GM19239 (cell line): ENCODE measurements at places on chromosomes 5 and 9.
A peak's percentile ranks its signal among the peaks of the same experiment; 100 is the strongest.

GRCh38 chr9:1721196-1721595 is 294.0 kb upstream of the SMARCA2 start:
- no peak for DNase-seq

DNA sequence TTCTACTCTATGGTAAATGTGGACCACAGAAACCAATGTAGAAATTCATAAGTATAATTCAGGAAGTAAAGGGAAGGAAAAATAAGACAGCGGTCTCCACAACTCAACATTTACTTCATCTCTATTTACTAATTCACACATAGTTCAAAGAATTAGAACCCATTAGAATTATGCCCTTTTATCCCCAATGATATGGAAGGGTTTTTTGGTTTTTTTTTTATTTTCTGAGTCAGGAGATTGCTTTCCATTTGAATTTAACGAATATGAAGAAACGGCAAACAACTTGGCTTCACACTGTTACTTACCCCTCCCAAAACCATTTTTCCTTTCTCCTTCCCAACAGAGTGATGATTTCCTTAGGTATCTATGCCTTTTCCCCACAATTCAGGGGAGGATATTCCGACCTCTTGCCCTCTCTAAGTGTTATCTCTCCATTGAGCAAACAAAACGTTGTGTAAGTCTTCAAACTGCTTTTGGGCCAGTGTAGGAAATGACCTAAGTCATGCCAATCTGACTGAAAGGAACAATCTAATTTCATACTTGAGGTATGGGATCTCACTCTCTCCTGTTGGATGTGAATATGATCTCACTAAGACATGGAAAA is 72.0 kb downstream of the CETN3 start:
- DNase-seq: no peak

GRCh38 chr9:124137009-124137943 is 120.5 kb upstream of the NEK6 start:
- DNase-seq: peak; percentile 47

DNA sequence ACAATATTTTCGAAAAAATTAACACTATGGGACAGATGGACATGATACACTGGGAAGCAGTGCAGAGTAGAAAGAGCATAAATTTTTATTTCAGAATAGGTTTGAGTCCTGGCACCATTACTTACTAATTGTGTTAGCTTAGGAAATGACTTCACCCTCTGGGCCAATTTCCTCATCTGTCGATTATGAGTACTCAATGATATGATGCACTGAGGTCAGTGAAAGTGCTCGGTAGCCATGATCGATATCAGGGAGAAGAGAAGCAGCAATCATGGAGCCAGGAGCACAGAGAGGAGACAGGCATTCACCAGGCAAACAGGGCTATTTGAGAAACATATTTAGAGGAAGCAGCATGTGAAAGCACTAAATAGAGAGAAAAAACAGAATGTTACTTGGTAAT is 29.4 kb downstream of the NR6A1 start:
- DNase-seq: no peak

GRCh38 chr5:108814551-108814950 is 66.9 kb downstream of the FER start:
- no peak for DNase-seq

GRCh38 chr5:24742334-24742733 is 97.6 kb upstream of the CDH10 start:
- DNase-seq: no peak

DNA sequence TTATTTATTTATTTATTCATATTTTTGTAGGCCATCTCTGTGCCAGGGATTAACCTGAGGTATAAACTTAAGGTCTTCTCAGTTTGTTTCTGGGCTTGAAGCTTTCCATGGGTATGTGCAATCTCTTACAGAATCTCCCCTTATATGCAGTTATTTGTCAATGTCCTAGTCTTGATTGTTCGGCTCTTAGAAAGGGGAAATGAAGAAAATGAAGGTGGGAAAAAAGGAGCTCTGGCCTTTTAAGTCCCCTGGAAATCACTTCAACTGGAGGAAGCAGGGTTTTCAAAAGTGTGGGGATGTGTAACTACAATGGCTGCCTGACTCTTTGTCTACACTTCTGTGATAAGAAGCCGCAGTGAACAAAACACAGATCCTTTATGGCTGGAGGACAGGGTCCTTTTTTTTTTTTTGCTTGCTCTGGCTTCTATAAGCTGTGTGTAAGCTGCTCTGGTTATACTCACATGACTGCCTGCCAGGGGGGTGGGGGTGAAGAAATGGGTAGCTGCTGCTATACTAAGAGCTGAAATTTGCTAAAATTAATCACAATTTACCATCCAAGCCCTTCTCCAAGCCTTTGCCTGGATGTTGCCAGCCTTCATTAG is 33.7 kb downstream of the CENPP start:
- no peak for DNase-seq

GRCh38 chr5:151772846-151773561 is 1.2 kb downstream of the G3BP1 start:
- DNase-seq: no peak

DNA sequence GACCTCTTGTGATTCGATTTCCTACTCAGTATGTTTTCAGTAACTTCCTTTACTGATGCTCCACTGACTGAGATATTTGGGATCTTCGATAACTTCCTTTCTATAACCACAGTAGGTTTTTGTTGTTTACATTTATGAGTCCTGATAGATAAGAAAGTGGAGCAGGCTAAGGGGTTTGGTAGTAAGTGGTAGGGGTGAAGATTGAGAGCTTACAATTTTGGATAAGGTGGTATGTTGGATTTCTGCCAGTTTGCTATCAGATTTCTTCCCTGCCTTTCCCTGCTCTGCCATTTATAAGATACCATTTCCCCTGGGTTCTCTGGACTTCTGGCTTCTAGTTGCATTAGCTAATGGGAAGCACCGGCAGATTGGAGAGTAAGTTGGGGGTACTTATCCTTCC is 7.9 kb upstream of the NDUFS4 start:
- DNase-seq: no peak

- DNase-seq: no peak
These were observed 21.4 kb downstream of the ALDH1A1 start for GRCh38 chr9:72931437-72931836.

GRCh38 chr5:137605411-137605810 is 106.3 kb upstream of the SPOCK1 start:
- DNase-seq: no peak

DNA sequence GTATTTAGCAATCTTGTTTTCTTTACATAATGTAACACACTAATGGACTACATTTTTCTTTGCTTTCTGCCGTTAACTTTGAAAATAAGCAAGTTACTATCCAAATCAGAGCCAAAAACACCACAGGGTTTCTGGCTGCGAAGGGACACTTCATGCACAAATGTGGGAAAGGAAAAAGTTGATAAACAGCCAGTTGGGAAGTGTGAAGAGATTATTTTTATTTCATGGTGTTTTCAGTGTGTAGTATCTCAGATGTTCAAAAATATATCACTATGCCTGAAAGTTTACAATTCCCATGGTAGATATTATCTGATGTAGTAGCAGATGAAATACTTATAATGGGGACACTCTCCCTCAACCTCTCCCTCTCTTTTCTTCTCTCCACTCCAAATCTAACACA is 135.3 kb downstream of the CETN3 start:
- DNase-seq: no peak

DNA sequence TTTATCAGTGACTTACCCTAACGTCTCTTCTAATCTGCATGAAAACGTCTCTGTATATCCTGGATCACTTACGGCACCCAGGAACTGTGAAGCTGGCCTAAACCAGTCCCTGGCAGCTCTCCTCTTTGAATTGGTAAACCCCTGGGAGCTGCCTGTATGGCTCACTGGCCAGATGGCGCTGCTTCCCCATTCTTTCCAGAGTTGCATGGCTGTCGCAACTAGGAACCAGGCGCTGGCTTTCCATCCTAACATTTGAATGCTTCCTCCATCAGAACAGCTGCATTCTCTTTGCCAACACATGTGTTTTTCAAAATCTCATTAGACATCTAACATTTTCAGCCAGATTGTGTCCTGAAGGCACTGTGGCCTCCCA is 8.0 kb upstream of the PCA3 start:
- DNase-seq: no peak

GRCh38 chr5:68379275-68380036 is 163.9 kb downstream of the PIK3R1 start:
- DNase-seq: no peak

DNA sequence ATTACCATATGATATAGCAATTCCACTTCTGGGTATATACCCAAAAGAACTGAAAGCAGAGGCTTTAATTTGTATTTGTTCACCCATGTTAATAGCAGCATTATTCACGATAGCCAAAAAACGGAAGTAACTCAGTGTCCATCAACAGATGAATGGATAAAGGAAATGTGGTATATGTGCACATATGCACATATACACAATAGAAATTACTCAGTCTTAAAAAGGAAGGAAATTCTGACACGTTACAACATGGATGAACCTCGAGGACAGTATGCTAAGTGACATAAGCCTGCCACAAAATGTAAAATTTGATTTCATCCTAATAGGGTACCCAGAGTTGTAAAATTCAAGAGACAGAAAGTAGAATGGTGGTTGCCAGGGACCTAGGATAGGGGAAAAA is 54.9 kb downstream of the NUP155 start:
- no peak for DNase-seq

- no peak for DNase-seq
These were observed 60.3 kb downstream of the GCNT1 start for GRCh38 chr9:76519075-76519835.

- DNase-seq: no peak
These were observed 75.1 kb downstream of the OXCT1 start for GRCh38 chr5:41795125-41795524.
